ENCODE measurements at places on chromosomes 7 and 10. TPM values are rescaled to one million over a fixed set of nuclear protein-coding genes. Genes with fewer than 3 reads are reported as not detected.

DNA sequence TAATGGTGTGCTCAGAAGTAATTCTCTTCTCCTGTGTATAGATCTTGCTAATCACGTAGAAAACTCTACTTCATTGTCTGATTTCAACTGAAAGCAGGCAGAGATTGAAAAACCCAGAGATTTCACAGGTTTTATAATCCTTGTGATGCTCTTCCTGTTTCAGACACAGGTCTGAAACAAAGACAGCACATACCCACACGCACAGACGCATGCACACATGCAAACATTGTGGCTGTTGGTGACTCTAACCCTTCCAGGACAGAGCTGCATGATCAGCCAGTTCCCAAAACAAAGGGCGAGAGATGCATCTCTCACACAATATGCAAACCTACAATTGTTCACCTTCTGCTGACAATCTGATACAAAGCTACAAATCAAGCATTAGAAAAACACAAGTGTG, 11.1 kb upstream of the TFEC start:
- no peaks in the 10 kb centered on the region for H3K36me3 ChIP-seq
- H3K4me3 ChIP-seq = no peak overlapping the region
- H3K27ac ChIP-seq = no peak overlapping the region
- H3K27me3 ChIP-seq = no peaks in the 10 kb centered on the region
- H3K4me1 ChIP-seq = no peaks in the 10 kb centered on the region

GRCh38 chr7:119974972-119975371, 298.0 kb upstream of the KCND2 start:
- H3K4me1 ChIP-seq = no peaks in the 10 kb centered on the region
- H3K4me3 ChIP-seq = no peak overlapping the region
- H3K36me3 ChIP-seq = no peaks in the 10 kb centered on the region
- H3K27ac ChIP-seq = no peak overlapping the region
- H3K27me3 ChIP-seq = no peaks in the 10 kb centered on the region
- no peak for DNase-seq

DNA sequence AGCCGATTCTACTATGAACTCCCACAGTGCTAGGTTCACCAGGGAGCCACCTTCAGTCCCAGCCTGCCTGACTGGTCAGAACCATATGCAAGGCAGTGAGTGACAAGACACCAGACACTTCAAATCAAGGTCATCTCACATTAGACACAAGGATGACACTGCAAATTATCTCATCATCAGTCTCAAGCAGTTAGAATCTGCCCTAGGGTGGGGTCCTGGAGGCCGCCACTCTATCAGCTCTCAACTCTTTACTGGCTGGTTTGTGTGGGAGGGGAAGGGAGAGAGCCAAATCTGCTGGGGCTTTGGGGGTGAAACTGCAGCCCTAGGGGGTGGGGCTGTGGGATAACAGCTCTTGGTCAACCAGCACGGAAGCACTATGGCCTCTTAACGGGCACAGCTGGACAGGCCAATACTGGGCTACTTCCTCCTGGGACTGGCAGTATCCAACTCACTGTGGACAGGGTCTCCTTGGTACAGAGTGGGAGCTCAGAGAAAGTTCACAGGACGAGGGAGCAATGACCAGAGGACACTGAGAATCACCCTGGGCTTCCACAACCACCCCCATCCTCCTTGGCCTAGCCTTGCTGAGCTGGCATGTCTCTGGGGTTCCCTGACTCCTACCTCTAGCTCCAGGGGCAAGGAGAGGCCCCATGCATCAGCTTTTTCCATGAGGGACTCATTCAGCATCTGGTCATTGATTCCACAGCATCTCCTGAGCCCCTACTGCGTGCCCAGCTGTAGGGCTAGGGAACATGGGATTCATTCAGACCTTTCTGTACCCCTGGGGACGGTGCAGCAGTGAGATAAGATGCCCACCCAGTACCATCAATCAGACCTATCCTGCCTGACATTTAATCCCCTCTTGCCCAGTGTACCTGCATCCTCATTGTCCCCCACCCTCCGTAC, 5.4 kb downstream of the GPRIN2 start:
- H3K4me1 ChIP-seq = peaks cover 7% of the 10 kb centered on the region
- peak; percentile 1 for DNase-seq
- no peaks in the 10 kb centered on the region for H3K36me3 ChIP-seq
- no peaks in the 10 kb centered on the region for H3K27me3 ChIP-seq
- H3K27ac ChIP-seq = no peak overlapping the region
- no peak overlapping the region for H3K4me3 ChIP-seq

DNA sequence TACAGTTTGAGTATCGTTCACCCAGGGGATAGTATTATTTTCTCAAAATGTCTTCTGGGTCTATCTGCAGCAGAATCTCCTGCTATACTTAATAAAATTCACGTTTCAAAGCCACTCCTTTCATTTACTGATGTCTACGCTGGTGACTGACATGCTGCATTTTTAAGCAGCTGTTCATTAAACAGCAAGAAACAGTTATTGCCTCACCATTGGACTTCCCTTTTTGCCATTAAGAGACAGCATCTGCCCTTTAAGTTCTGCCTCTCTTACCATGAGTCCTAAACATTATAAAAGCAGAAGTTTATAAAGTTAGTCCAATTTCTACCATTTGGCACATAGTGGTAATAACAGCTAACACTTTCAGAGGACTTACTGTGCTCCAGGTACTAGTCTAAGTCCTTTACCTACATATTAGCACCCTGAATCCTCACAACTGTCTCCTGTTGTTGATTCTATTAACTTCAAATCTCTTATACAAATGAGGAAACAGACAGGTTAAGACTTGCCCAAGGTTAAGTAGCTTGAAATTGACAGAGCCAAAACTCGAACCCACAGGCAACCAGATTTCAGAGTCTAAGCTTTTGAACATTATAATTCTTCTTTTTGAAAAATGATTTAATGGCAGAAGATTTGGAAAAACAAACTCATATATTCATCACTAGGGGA, 169.5 kb downstream of the SNX13 start:
- H3K4me1 ChIP-seq = peaks cover 5% of the 10 kb centered on the region
- no peaks in the 10 kb centered on the region for H3K27me3 ChIP-seq
- H3K36me3 ChIP-seq = no peaks in the 10 kb centered on the region
- H3K4me3 ChIP-seq = no peak overlapping the region
- H3K27ac ChIP-seq = no peak overlapping the region
- no peak for DNase-seq

DNA sequence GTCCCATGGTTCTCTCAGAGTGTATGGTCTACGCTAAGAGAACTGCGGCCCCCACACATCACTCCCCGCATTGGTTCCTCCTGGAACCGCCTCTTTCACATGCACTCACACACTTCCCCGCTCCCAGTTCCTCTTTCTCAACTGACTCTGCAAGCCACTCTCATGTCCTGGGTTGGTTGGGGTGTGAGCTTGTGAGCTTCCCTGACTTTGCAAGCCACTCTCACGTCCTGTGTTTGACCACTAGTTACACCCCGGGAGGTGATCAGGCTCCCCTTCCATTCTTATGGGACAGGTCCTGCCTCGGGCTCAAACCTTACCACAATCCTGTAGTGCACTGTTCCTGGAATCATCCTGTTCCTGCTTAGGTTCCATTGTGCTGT, 105.0 kb downstream of the TRIM24 start:
- no peaks in the 10 kb centered on the region for H3K4me1 ChIP-seq
- no peak overlapping the region for H3K27ac ChIP-seq
- H3K4me3 ChIP-seq = no peak overlapping the region
- H3K27me3 ChIP-seq = no peaks in the 10 kb centered on the region
- DNase-seq = no peak

DNA sequence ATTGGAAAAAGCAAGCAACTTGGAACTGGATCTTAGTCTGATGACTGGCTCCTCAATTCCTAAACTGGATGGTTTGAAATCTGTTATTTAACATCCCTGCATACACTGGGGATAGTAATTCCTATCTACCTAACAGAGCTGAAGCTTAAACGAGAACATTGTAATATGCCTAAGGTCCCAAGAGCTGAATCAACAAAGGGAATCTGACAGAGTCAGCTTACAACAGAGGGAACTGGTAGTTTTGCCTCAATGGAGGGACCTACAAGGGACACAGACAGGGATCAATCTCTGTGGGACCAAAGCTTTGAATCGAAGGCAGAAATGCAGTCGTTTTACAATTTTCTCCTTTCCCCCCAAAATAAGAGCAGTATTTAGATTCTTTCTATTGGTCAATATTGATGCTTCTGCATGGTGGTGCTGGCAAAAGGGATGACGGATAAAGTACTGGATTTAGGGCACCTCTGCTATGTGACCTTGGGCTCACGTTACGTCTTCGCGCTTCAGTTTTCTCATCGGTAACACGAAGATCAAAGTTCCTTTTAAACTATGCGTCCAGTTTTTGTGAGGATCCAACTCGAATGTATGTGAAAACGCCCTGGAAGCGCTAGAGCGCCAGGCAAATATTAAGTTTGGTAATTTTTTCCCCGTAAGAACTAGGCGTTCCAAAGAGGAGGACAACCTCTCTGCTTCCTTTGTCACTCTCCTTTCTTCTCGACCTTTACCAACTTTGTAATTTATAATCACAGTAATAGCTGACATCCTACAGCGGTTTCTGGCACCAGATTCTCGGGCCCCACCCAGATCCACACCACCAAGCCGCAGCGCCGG, 1.1 kb downstream of the ACTR1A start:
- H3K36me3 ChIP-seq = peaks cover under 1% of the 10 kb centered on the region
- H3K27me3 ChIP-seq = no peaks in the 10 kb centered on the region
- no peak for DNase-seq
- H3K4me3 ChIP-seq = peak overlapping the region; percentile 93

- H3K27ac ChIP-seq = no peak overlapping the region
- no peak overlapping the region for H3K4me3 ChIP-seq
- no peaks in the 10 kb centered on the region for H3K4me1 ChIP-seq
- DNase-seq = no peak
These were observed 1.5 kb upstream of the CPVL start for GRCh38 chr7:29147821-29148220.

GRCh38 chr7:125491137-125491536, 561.5 kb upstream of the POT1 start:
- H3K27ac ChIP-seq = no peak overlapping the region
- H3K4me3 ChIP-seq = no peak overlapping the region
- DNase-seq = no peak

DNA sequence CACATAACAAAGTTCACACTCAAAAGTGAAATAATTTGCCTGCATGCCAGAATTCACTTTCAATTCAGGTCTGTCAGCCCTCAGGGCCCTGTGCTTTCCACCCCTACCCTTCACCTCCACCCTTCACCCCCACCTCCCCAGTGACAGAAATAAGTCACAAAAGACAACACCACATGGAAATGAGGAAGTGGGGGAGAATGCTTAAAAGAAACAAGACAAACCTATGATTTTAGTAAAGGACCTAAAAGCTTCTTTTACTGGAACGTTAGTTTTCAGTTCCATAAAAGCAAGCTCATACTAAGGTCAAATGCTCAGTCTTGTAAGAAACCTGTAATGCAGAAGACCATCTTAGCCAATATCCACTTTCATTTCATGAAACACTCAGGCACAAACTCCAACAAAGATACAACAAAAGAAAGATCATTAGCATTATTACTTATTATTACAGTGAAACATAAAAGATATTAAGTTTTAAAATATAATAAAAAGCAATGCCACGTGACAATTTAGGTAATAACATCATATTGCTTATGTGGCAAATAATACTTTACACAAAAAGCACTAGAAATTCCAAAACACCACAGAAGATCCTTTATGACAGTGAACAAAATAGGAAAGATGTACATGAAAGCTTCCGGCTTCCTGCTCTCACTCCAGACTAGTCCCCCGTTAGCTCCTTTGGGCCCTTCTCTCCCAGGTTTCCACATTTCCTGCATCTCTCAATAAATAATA, 112.1 kb downstream of the LMBR1 start:
- no peak for DNase-seq
- H3K4me1 ChIP-seq = no peaks in the 10 kb centered on the region
- no peak overlapping the region for H3K4me3 ChIP-seq
- no peak overlapping the region for H3K27ac ChIP-seq
- no peaks in the 10 kb centered on the region for H3K36me3 ChIP-seq
- H3K27me3 ChIP-seq = no peaks in the 10 kb centered on the region

DNA sequence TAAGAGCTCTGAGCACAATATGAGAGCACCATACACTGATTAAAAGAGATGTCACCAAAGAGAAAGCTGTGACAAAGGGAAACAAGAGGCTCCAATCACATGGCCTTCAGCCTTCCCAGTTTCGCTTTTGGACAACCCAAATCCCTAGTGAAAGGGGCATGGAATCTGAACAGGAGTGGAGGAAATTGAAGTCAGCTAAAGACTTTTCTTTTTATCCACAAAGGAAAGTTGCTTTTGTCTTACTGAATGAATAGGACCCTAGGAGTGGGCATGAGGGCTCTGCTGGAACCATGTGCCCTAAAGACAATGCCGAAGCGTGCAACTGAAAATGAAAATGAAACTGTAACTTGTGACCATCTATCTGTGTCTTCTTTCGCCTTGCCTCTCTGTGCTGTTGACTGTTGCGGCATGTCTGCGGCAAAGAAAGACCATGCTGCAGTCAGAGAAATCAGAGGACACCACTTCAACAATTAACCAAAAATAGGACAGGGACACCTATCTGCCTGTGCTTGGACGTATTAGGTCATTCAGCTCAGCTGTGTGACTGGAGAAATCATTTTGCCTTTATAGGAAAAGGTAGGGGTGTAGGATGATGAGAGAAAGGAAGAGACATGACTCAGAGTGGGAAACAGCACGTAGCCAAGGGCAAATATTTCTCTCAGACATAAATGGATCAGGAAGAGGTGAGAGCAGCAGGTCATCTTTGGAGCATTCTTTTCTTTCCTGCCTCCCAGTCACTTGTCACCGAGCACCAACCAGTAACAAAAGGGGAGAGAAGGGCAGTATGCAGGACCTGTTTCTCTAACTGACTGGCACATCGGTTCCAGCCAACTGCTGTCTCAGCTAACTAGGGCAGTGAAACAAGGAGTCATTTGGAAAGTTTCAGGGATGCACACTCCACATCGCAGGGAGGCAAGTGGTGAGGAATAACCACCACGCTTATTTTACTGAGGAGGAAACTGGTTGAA, 12.3 kb downstream of the CAV2 start:
- H3K4me3 ChIP-seq = peak overlapping the region; percentile 56
- H3K27ac ChIP-seq = peak overlapping the region; percentile 45
- H3K27me3 ChIP-seq = no peaks in the 10 kb centered on the region
- peaks cover 3% of the 10 kb centered on the region for H3K36me3 ChIP-seq
- DNase-seq = no peak
- H3K4me1 ChIP-seq = peaks cover 13% of the 10 kb centered on the region

DNA sequence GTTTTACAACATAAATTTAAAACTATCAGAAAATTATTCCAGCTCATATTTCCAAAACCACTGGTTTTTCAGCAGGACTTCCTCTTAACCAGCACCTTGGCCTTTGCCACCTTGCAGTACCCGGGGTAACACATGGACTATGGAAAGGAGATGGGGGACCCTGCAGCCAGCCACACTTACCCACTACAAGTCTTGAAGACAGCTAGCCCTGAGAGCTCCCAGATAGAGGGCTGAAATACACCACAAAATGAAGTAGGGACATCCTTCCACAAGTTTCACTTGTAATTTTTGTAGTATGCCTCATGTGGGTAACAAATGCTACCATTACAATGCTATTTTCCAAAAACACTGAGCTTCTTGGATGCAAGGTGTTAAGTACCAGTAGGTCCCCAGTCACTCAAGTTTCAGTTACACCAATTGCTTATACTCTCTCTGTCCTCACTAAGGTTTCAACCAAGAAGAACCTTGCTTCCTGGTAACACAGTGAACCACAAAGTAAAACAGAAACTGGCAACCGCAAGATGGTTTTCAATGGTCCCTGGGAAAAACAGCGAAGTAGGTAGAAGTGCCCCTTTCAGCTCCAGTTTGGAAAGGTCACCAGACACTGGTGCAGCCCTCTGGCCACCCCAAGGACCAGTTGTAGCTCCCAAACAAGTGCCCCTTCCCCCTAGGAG, 110.9 kb downstream of the SGMS1 start:
- H3K4me1 ChIP-seq = peaks cover 31% of the 10 kb centered on the region
- H3K27ac ChIP-seq = no peak overlapping the region
- H3K27me3 ChIP-seq = no peaks in the 10 kb centered on the region
- H3K4me3 ChIP-seq = no peak overlapping the region
- DNase-seq = no peak
- no peaks in the 10 kb centered on the region for H3K36me3 ChIP-seq

The FAM131B gene
- 3.3 TPM for total RNA-seq

The TUBAL3 gene
- not detected for total RNA-seq

The MRC1 gene
- 73.4 TPM for total RNA-seq

Measured in thoracic aorta (tissue), 2 donors.